ENCODE measurements at places on chromosomes 7 and 10. TPM values are rescaled to one million over a fixed set of nuclear protein-coding genes. Genes with fewer than 3 reads are reported as not detected.

The PRSS37 gene
- total RNA-seq, result not detected

The TRIM50 gene
- total RNA-seq, result not detected

The MPP7 gene
- 0.56 TPM for total RNA-seq

The FFAR4 gene
- total RNA-seq, result not detected

The HDAC9 gene
- 1.8 TPM for total RNA-seq

The PRSS1 gene
- total RNA-seq, result not detected

The HYAL4 gene
- total RNA-seq, result under 0.01 TPM

The TMEM236 gene
- 0.19 TPM for total RNA-seq

The LOXL4 gene
- 2.4 TPM for total RNA-seq

The GRID2IP gene
- under 0.01 TPM for total RNA-seq

The C10orf53 gene
- total RNA-seq, result not detected

The ARMC3 gene
- total RNA-seq, result not detected

The C10orf143 gene
- total RNA-seq, result 0.45 TPM

The NIPSNAP2 gene
- 34.8 TPM for total RNA-seq

The SOSTDC1 gene
- not detected for total RNA-seq

The CALML3 gene
- total RNA-seq, result not detected

The C7orf33 gene
- not detected for total RNA-seq

The TUBAL3 gene
- 0.18 TPM for total RNA-seq

The MLXIPL gene
- total RNA-seq, result not detected

The OR9A2 gene
- total RNA-seq, result not detected

The ACSM6 gene
- total RNA-seq, result not detected

The CALN1 gene
- not detected for total RNA-seq

The FBXL15 gene
- 6.6 TPM for total RNA-seq

The ZNF804B gene
- not detected for total RNA-seq

The NXPH1 gene
- total RNA-seq, result not detected

The FKBP6 gene
- total RNA-seq, result not detected

The HOXA13 gene
- not detected for total RNA-seq

The CYP2C8 gene
- total RNA-seq, result not detected

The TMEM178B gene
- total RNA-seq, result not detected

The ADAM22 gene
- 0.38 TPM for total RNA-seq

The SLC26A3 gene
- not detected for total RNA-seq

The LRRN3 gene
- total RNA-seq, result not detected

The ACHE gene
- 0.18 TPM for total RNA-seq

The ANKRD61 gene
- 0.09 TPM for total RNA-seq

The CALML5 gene
- total RNA-seq, result not detected

The USP6NL gene
- total RNA-seq, result 15.6 TPM

The PON1 gene
- not detected for total RNA-seq

The TCAF2 gene
- total RNA-seq, result 5.2 TPM

The SMKR1 gene
- 0.28 TPM for total RNA-seq

The PDGFA gene
- total RNA-seq, result 76.9 TPM

The ZNF239 gene
- total RNA-seq, result 2.9 TPM

The JAZF1 gene
- total RNA-seq, result 5.3 TPM

The WDFY4 gene
- 6.3 TPM for total RNA-seq

The TMEM213 gene
- not detected for total RNA-seq

The UCMA gene
- not detected for total RNA-seq

The KCNIP2 gene
- 0.27 TPM for total RNA-seq

The EMX2 gene
- total RNA-seq, result under 0.01 TPM

The GPR15LG gene
- total RNA-seq, result not detected

The VWDE gene
- total RNA-seq, result 0.19 TPM

The GPC2 gene
- 5.6 TPM for total RNA-seq
